ENCODE measurements at places on chromosomes 2 and 18.

DNA sequence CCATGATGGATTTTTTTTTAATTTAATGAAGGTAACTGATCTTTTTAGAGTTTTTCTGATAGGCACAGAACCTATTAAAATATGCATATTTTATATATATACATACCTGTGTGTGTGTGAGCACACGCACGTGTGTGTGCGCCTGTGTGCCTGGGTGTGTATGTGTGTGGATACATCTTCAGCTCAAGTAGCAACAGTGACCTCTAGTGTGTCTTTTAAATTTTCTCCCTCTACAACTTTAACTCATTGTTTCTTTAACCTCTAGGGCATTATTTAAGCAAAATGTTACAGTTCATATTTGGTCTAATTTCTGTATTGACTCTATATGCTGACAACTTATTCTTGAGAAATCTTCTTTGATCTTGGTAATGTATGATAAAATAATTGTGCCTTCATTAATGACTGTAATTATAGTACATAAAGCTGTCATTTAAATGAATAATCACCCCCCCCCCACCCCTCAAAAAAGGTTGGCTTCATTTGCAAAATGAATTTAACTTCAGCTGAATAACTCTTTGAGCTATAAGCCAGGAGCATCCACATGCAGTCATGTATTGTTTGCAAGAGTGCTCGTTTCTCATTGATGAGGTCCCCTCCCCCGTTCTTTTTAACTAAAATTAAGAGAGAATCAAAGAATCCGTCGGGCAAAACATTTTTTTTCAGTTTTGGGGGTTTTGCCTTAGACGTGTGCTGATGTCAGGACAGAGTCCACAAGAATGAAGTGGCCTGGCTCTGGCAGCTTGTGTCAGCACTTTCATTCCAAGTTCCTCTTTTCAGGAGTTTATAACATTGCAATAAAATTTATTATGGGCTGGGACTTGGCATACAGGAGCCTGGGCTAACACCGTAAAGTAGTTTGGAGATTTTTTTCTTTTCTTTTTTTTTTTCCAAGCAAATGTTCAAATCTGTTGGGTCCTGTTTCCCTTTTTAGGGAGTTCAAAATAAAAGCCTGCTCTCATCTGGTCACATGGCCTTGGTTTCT lies 80.0 kb downstream of the ETAA1 start:
- no peak for DNase-seq

GRCh38 chr2:217393585-217394032 lies 533.7 kb upstream of the TNP1 start:
- DNase-seq: no peak

DNA sequence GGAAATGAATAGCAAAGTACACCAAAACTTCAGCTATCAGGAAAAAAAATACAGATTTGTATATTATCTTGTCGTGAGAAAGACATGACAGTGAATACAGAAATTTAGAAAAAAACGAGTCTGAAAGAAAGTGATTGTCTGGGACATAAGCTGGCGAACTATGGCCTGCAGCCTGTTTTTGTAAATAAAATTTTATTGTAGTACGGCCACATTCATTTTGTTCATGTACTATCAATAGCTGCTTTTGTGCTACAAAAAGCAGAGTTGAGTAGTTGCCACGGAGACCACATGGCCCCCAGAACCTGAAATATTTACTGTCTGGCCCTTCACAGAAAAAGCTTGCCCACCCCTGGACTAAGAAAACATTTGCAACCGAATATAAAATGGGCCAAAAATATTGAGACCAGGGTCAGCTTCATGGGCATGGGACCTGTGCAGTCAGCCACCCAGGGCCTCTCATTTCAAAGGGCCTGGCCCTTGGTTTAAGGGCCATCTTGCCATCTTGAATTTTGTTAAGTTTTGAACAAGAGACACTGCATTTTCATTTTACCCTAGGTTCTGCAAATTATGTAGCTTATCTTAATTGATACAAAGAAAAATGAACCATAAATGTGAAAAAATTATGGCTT lies 17.9 kb downstream of the ANTXR1 start:
- no peak for DNase-seq

GRCh38 chr2:122023059-122023864 lies 267.8 kb downstream of the TSN start:
- DNase-seq: no peak

- DNase-seq: no peak
These were observed 38.3 kb upstream of the PEX13 start for GRCh38 chr2:60979231-60979630.

GRCh38 chr18:67232991-67233390 lies 283.5 kb downstream of the DSEL start:
- DNase-seq: no peak

- no peak for DNase-seq
These were observed 19.8 kb downstream of the LONRF2 start for GRCh38 chr2:100302585-100302892.

- peak; percentile 86 for DNase-seq
These were observed 132.1 kb upstream of the SERPINE2 start for GRCh38 chr2:224171226-224171625.

DNA sequence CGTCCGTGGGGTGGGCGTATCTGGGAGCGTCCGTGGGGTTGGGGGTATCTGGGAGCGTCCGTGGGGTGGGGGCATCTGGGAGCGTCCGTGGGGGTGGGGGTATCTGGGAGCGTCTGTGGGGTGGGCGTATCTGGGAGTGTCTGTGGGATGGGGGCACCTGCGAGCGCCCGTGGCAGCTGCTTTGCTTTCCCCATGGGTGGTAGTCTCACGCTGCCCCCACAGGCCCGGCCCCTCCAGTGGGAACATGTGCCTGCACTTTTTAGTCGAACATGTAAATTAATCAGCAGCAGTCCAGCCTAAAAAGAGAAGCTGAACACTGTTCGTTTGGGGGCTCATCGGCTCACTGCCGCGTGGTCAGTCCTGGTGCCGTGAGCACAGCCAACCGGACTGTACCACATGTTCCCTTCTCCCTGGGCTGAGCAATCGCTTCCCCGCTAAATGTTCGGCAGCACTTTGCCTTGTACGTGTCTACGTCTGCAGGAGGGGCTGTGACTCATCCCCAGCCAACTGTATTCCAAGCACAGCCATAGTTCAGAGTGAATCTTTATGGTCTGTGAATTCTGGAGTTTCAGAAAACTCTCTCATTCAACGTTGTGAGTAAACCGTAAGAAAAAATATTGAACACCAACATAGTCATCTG lies 271.5 kb downstream of the AGAP1 start:
- no peak for DNase-seq

GRCh38 chr2:96959406-96960110 lies 26.8 kb downstream of the FAM178B start:
- DNase-seq: no peak

DNA sequence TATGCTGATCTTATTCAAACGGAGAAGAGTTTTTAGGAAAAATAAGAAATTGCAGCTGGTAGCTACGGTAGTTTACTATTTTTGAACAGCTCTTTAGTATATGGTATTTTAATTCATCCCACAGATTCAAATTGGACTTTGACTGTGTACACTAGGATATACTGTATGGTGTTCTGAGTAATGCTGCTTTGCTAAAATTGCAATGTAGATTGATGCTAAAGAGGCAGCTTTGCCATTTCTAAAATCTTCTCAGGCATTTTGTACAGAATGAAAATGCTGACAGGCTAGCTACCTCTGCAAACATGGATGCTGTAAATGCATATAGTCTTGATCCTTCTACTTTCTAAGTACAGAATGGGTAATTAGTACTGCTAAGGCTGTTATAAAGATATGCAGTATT lies 826.6 kb upstream of the POU3F3 start:
- no peak for DNase-seq

- no peak for DNase-seq
These were observed 98.7 kb downstream of the TFCP2L1 start for GRCh38 chr2:121186261-121186660.

DNA sequence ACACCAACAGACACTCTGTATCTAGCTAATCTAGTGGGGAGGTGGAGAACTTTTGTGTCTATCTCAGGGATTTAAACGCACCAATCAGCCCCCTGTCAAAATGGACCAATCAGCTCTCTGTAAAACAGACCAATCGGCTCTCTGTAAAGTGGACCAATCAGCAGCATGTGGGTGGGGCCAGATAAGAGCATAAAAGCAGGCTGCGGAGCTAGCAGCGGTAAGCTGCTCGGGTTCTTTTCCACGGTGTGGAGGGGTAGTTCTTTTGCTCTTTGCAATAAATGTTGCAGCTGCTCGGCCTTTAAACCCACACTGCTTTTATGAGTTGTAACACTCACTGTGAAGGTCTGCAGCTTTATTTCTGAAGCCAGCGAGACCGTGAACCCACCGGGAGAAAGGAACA lies 51.3 kb upstream of the FOXI3 start:
- DNase-seq: no peak

GRCh38 chr2:62140426-62141141 lies 55.3 kb upstream of the B3GNT2 start:
- no peak for DNase-seq

DNA sequence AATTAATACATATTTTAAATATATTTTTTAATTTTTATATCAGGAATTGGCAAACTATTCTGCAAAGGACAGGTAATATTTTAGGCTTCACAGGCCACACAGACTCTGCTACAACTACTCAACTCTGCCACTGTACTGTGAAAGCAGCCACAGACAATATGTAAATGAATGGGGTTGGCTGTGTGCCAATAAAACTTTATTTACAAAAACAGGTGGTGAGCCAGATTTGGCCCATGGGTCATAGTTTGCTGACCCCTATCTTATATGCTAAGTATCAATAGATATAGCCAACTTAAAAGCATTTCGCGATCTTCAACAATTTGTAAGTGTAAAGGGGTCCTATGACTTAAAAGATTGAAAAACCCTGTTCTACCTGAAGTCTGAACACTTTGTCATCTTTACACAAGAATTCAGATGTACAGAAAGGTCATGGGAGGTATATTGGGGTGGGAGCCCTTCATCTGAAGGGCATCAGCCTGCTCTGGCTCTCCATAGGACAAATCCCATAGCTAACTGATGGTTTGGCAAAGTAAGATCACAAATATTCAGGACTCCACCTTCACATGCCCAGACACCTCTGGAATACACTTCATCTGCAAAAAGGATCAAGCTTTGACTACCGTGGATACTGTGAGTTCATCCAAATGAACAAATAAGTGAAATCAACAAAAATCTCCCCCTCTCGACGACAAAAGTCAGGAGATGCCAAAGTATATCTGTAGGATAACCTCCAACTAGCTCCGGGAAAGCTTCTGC lies 65.9 kb downstream of the C1D start:
- DNase-seq: no peak

- no peak for DNase-seq
These were observed 37.8 kb downstream of the GPR155 start for GRCh38 chr2:174449033-174449432.

DNA sequence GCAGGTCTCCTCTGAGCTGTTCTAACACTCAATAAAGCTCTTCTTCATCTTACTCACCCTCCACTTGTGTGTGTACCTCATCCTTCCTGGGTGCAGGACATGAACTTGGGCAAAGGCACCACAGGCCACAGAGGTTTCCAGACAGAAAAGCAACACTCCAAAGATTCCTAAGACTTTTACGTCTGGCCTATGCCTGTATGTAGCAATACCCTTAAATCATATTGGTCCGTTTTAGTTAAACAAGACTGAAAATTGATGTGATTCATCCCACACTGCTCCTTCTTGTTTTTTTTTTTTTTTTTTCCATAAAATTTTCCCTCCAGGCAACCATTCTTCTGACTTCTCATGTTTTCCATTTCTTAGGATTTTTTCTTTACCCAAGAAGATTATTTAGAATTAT lies 404.3 kb downstream of the PID1 start:
- no peak for DNase-seq

DNA sequence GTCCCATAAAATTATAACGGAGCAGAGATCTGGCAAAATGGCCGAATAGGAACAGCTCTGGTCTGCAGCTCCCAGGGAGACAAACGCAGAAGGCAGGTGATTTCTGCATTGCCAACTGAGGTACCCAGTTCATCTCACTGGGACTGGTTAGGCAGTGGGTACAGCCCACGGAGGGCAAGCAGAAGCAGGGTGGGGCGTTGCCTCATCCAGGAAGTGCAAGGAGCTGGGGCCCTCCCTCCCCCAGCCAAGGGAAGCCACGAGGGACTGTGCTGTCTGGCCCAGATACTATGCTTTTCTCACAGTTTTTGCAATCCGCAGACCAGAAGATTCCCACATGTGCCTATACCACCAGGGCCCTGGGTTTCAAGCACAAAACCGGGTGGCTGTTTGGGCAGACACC lies 22.8 kb downstream of the ICA1L start:
- no peak for DNase-seq

DNA sequence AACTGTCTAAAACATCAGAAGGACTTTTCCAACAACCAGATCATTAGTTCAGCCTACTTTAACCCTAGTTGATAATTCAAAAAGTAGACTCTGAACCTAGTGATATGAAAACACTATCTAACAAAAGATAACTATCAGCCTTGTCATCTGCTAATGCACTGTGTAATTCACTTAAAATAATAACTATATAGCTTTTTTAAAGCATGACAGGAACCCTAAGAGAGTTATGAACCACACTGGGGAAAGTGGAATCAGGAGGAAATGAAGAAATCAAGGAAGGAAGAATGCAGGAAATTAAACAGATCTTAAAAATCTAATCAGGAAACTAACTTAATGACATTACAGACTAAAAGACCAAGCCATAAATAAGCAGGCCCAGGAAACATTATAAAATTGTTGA lies 9.0 kb downstream of the B4GALT6 start:
- no peak for DNase-seq

GRCh38 chr2:96949701-96950350 lies 36.6 kb downstream of the FAM178B start:
- DNase-seq: no peak

DNA sequence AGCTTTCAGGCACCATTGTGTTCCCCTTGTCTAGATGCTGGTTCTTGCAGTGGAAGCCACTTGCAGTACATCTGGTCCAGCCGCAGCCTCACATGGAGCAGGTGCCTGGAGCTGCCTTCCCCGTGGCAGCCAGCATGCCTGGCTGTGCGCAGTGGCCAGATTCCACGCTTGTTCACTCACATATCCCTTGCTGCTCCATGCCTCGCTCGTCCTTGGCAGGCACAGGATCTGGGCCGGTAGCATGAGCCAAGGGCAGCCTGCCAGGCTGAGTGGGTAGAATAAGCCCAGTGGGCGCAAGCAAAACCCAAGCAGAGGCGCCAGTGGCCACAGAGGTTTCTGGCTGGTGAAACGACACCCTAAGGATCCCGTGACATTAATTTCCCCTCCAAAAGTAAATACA lies 20.6 kb downstream of the TMX3 start:
- DNase-seq: no peak

- no peak for DNase-seq
These were observed 122.2 kb upstream of the ARHGAP28 start for GRCh38 chr18:6607343-6607742.

GRCh38 chr2:60353863-60354262 lies 199.6 kb downstream of the BCL11A start:
- no peak for DNase-seq

Data from Peyer's patch (tissue), 4 donors.